Muscle of leg (tissue), 16 donors: ENCODE measurements at places on chromosomes 12 and 14. TPM values are rescaled to one million over a fixed set of nuclear protein-coding genes. Genes with fewer than 3 reads are reported as not detected.

ABCC9 gene
- polyA plus RNA-seq = 58.3 TPM

CLEC9A gene
- polyA plus RNA-seq = 0.19 TPM

DNA sequence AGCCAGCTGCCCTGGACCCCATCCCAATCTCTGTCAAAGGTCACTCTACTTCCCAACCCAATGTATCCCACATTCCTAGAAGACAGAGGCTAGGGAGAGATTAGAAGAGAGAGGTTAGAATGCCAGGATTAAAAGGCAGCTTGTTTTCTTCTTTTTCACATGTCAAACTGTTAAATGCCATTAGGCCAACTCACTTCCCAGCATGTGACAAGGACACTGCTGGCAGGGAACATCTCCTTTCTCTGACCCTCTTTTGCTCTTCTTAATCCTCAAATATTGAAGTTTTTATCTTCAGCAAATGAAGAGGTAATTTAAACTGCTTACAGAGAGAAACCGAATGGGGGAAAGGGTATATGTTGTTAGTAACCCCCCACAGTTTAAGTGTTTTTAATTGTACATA is 89.1 kb downstream of the BBS10 start:
- DNase-seq = peak; percentile 7

DNA sequence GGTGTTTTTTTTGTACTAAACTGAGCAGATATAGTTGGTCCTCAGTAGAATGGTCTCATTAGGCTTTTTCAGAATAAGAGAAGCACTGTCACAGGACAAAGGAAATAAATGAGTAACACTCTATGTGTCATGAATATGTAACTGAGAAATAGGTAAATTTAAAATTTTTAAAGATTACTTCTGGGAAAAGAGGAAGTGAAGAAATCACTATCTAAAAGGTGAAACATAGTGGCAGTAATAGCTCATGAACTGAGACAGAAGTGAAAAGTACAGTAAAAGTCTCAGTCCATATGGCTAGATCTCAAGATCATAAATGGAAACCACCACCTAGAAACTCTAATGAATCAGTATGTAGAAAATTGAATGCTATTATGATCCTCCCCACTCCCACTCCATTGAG is 89.3 kb upstream of the TTC7B start:
- no peak for DNase-seq

- DNase-seq = peak; percentile 6
These were observed 365.1 kb upstream of the SFSWAP start for GRCh38 chr12:131345521-131346436.
